ENCODE measurements at places on chromosomes 1 and 21.

DNA sequence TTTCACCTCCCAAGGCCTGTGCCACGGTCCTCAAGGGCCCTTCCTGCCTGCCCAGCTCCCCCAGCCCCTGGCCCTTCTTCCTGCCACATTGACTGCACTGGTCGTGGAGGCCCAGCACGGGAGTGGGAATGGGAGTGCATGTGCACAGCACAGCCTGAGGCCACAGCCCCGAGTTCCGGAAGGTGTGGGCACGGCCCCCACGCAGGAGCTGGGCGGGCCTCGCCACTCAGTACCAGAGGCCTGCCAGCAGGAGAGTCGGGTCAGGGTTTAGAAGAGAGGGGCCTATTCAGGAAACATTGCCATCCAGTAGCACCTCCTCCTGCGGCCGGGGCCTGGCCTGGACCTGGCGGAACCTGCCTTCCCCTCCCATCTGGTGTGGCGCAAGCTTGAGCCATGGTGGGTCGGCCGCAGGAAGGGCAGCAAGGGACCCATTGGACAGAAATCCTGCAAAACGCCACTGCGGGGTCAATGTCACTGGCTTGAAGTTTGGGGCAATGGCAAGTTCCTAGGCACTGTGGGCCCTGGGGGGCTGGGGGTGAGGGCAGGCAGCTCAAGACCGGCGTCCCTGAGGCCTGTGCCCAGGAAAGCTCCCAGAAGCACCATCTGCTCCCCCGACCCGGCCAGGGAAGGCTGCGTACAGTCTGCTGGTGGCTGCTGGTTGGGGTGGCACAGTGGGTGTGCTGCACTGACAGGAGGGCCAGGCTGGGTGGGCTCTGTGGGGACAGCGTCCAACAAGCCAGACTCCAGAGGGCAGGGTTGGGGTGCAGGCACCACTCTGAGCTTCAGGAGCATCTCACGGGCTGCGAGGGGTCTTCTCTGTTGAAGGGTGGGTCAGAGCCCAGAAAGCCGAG lies 1.8 kb upstream of the TMEM52 start:
- no peak for DNase-seq

DNA sequence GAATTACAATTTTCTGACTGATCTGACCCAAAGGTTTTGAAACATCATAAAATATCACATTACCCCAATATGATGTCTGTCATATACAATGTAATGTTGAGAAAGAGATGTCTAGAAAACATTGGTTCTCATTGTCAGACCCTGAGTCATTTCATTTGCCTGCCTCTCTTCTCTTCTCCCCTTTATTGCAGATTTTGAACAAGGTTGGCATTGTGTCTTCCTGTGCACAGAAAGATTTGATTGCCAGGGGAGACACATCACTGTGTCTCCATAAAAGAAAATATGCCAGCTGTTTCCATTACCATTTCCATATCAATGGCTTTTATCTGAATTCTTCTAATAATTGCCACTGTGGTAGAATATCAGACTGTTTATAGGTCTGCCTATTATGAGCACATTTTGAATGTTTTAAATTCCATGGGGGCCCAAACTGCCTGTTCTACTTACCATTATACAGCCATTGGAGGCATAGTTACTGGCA lies 65.6 kb downstream of the IFI44 start:
- DNase-seq = no peak

DNA sequence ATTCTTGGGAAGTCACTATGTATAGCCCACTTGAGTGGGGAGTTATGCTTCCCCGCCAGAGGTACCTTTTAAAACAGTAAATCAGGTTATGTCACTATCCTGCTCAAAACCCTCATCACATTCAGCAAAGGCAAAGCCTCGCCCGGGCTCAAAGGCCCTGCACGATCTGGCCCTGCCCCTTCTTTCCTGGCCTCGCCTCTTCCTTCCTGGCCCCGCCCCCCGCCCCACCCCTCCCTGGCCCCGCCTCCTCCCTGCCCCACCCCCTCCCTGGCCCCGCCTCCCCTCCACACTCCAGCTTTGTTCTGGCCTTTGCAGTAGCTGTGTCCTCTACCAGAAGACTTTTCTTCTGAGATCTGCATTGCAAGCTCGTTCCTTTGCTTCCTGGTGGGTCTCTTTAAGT lies 6.6 kb downstream of the LDLRAD2 start:
- no peak for DNase-seq

GRCh38 chr1:172581779-172582178 lies 48.8 kb downstream of the SUCO start:
- no peak for DNase-seq

- DNase-seq = no peak
These were observed 15.5 kb upstream of the CITED4 start for GRCh38 chr1:40877698-40878097.

Measured in stimulated activated effector memory CD8-positive, alpha-beta T cell treated with anti-CD3 and anti-CD28 coated beads, Interleukin-12 subunit alpha, Interleukin-12 subunit beta, amount 100 ng/mL, for 72 hours (primary cell).